ENCODE measurements at places on chromosomes 2 and 18.

DNA sequence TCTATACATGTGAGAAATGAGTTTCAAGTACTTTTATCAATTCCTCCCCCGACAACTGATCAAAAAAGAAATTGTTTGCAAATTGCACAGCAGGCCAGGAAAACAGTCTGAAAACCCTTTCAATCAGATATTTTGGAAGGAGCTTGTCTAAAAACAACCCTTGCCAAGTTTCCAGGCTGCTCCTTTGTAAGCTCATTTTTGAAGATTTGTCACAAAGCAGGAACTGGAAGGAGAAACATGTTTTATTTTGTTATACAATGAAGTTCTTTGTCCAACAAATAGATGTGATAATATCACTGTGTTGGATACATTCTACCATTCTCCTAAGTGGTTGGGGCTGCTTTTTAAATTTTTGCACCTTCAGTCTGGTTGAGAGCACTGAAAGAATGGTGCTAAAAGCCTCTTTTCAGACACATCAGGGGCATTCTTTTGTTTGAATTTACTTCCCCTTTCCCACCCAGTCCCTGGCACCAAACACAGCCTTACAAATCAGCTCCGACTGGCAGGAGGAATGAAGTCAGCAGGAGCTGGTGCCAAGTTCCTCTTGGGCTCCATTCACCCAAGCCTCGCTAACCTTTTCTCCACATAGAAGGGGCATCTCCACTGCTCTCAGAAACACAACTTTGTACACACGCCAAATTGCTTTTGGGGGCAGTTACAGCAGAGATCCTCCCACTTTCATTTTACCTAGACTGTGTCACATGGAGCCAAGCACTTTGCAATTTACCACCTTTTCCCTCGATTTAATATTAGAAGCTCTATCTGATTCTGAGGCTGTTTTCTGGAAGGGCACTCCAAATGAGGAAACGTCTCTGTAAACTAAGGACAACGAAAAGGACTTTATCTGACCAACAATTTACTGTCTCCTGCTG lies 88.0 kb downstream of the C1D start:
- no peak for DNase-seq

DNA sequence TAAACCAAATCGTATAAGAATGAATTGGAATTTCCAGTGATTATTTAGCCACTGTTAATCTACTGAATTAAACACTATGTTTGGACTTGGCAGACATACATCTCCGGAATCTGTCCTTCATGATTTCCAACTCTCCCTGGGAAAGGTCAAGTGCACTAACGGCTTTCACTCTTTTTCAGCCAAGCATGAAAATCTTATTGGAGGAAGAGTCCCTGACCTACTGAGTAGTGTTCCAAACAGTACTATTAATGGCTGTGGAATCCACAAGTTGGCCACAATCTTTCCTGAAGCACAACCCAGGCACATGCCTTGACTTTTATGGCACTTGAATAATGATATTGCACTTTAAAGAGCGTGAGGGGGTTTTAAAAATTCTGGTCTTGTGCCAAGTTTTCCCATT lies 318.9 kb upstream of the RND3 start:
- peak; percentile 52 for DNase-seq

- DNase-seq, result no peak
These were observed 6.3 kb upstream of the CHN1 start for GRCh38 chr2:175011505-175011904.

DNA sequence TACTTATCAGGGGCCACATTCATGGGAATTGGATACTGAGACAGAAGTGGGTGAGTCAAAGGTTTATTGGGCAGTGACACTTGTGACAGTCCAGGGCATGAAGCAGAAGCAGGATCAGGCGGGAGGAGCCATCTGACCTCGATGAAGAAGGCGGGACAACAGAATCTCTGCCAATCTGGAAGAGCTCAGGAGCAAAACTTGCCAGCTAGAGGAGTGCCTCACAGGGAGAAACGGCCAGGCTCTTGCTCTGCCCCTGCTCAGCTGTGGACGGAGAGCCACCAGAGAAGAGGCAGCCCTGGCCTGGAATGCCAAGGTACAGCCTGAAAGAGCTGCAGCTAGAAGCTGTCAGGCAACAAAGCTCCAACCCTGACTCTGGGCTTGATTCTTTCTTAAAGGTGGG lies 16.9 kb downstream of the DAW1 start:
- no peak for DNase-seq

DNA sequence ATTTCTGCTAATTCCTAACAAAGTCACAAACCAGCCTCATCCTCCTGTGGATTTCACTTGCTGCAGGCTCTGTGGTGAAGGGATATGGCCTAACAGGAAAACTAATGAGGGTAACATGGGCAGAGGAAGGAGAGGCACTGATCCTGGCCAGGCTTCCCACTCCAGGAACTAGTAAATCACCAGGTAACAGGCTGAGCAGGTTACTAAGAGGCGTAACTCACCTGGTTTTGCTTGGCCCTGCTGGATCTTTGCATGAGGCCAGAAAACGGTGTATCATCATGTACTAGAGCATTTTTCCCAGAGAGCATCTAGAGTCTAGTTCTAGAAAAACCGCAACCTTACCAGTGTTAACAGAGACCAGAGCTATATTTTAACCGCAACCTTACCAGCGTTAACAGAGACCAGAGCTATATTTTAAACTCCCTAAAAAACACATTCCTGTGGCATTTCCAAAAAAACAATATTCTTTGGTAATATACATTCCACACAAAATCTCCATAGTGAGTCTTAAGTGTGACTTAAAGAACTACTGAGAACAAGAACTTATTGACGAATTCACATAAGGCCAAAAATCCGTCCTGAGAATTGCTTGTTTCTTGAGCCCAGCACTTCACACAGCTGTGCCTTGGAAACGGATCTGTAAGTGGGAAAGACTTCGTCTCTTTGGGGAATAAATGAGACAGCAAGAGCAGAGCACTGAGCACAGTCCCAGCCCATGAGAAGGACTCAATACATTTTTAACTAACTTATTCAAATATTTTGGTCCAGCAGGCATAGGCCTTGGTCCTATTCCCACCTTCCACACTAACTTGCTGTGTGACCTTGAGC lies 43.4 kb downstream of the DPP4 start:
- no peak for DNase-seq

- no peak for DNase-seq
These were observed 10.1 kb downstream of the TBC1D8 start for GRCh38 chr2:101140978-101141655.

- no peak for DNase-seq
These were observed 39.0 kb upstream of the ZFP36L2 start for GRCh38 chr2:43265421-43265820.

DNA sequence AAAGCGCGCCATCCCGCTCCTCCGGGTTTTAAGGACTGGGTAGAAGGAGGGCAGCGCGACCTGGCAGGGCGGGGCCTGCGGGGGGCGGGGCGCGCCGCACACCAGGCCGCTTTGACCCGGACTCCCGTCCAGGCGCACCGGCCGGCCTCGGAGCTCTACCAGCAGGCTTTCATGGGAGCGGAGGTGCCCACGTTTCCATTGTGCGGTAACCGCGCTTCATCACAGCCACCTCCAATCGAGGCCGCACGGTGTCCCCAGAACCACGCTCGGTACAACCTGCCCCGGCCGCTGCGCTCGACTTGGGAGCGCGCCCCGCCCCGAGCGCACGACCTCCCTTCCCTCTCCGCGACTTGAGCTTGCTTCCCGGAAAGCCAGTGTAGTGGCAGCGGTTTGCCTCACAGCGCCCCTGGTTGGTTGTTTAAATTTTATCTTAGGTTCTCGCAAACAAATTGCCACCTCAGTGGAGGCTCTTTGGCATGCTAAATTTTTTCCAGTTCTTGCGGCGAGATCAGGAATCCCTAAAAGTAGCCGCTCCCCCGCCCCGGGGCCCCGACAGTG lies 280 bp upstream of the CYP1B1 start:
- DNase-seq, result peak; percentile 80

DNA sequence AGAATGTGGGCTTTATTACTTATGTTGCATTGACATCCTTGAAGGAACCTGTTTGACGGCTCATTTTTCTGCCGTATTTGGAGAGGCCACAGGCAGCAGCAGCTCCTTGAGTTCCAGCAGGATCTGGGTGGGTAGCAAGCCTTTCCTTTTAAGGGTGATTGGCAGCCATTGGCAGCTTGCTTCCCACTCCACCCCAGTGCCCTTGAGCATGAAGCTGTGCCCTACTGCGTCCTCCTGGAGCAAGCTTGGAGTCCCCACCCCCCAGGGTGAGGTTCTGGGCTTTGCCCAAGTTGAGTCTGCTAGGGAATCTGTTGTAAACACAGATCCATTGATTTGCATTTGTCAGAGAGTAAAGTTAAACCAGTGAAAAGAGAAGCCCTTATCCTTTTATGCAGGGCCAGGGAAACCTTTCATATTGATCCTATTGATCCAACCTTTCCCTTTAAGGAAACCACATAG lies 9.2 kb downstream of the ONECUT2 start:
- DNase-seq, result no peak

DNA sequence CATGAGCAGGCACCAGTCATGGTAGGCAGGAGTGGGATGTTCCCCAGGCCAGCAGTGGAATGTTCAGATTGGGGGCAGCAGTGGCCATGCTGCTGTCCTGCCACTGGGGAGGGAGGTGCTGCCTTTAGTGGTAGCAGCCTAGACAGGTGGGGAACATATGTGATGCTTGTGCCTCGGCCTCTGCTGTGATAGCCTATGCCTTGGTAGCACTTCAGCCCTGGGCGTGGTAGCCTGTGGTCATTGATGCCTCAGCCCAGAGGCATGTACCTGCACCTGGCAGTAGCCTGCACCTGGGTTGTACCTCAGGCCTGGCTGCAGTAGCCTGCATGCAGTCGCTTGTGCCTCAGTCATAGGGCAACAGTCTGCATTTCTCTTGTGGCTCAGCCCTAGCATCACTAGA lies 7.1 kb downstream of the RFTN2 start:
- DNase-seq, result no peak

DNA sequence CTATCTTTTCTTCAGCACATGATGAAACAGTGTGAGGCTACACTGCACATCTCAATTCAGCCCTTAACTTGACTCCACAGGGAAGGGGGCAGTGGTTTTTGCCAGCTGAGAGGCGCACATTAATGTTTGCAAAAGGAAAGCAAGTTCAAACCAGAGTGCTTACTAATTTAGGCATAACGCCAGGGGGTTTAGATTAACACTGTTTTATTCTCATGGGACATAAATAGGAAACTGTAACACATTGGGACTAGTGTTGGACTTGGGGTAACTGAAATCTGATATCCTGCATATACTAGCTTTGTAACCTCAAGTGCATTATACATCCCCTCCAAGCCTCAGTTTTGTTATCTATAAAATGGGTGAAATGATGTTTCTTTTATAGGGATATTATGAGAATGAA lies 821.2 kb upstream of the ID2 start:
- DNase-seq, result no peak

DNA sequence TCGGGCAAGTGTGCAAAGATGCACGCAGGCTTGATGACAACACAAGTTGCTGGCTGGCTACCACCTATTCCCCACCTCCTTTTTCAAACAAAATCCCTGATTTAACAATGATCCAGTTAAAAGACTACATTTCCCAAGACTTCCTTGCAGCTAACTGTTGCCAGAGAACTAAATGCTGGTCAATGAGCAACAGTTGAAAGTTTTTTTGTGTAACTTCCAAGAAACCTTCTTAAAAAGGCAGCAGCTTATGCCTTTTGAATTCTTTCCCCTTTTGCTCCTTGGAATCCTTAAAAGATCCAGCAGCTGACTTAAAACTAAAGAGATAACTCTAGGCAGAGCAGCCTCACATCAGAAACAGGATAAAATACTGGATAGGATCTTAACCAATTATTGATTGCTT lies 38.5 kb downstream of the NPHP1 start:
- no peak for DNase-seq

GRCh38 chr2:62099050-62099449 lies 96.9 kb upstream of the B3GNT2 start:
- no peak for DNase-seq

- no peak for DNase-seq
These were observed 87.3 kb downstream of the TNFRSF11A start for GRCh38 chr18:62412231-62412979.

DNA sequence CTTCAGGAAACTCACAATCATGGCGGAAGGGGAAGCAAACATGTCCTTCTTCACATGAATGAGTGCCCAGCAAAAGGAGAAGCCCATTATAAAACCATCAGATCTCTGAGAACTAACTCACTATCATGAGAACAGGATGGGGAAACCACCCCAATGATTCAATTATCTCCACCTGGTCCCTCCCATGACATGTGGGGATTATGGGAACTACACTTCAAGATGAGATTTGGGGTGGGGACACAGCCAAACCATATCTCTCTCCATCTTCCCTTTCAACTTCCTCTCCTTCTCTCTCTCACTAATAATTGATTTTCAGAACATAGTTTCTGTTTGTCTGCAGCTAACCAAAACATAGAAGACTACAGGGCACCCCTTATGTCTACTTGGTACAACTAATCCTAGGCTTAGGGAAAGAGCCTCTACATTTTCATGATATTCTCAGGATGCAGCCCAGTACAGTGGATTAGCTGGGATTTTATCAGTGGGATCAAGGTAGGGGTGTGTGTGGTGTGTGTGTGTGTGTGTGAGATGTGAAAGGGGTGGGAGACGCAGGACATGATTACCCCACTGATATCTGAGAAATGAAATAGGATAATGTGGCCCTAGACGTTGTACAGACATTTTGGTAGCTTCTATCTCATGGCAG lies 2.8 kb upstream of the ATF2 start:
- DNase-seq, result no peak

DNA sequence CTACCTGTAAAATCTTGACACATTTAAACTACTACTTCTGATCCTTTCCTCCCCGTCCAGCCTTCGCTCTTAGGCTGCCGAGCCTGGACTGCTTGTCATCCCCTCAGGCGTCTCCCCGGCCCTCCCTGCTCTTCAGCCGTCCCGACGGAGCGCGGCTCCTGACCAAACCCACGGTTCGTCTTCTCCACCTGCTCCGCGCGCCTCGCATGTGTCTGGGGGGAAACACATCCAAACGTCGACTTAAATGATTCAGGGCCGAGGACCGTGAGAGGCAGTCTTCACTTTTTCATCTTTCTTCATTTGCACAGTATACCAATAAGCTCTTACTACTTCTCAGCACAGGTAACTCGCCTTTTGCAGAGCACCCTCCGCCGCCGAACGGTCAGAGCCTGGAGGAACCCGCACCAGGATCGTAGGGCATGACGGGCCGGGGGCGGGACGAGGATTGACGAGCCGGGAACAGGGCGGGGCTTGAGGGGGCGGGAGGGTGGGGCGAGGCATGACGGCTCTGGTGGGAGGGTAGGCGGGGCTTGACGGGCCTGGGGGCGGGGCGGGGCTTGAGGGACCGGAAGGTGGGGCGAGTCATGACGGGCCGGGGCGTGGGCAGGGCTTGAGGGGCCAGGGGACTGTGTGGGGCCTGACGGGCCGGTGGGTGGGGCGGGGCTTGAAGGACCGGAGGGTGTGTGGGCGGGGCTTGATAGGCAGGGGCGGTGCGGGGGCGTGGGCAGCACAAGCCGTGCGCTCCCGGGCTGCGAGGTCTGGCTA lies at the start of gene SEH1L:
SEH1L (plus strand) TSS at position 727 of the 765 bp plus-strand sequence. CDS start 111 bp downstream, outside the sequence.
- DNase-seq, result peak; percentile 97
